ENCODE measurements at places on chromosomes 4 and X.

- peak; percentile 80 for DNase-seq
These were observed 28.1 kb downstream of the BEX3 start for GRCh38 chrX:103404231-103405008.

- no peak for DNase-seq
These were observed 49.7 kb downstream of the MID1IP1 start for GRCh38 chrX:38850807-38851544.

DNA sequence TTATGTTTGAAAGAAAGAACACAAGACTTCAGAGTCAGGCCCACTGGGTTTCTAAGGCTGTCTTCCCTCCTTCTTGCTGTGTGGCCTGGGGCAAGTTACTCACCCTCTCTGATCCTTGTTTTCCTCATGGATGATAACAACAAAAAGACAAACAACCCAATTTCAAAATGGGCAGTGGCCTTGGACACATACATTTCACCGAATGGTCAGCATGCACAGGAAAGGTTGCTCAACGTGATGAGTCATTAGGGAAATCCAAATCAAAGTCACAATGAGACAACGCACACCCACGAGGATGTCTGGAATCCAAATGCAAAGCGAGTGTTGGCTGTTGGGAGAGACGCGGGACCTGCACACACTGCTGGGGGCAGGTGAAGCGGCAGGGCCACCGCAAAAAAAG, 50.8 kb upstream of the PPP2R2C start:
- DNase-seq = no peak

- no peak for DNase-seq
These were observed 248.1 kb downstream of the EVC2 start for GRCh38 chr4:5460106-5460801.

GRCh38 chrX:44068043-44068442, 94.9 kb upstream of the NDP start:
- no peak for DNase-seq

GRCh38 chrX:7082556-7082955, 65.0 kb upstream of the STS start:
- DNase-seq = no peak

- no peak for DNase-seq
These were observed 12.0 kb downstream of the MPP1 start for GRCh38 chrX:154793084-154793795.

DNA sequence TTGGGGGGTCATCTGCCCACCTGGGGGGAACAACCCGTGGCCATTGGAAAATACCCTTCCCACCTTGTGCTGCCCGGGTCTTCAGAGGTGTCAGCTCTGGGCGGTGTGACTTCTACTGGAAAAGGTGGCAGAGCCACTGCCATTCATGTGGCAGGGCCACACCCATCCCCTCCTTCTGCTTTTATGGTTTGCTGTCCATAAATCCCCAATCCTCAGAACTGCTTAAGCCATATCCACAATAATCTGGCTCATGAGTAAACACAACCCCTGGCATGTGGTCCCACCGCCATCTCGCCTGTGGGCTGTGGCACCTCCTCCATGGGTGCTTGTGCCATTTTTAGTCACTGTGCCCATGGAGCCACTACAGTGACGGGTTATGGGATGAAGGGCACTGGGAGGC, 20.6 kb downstream of the SORCS2 start:
- DNase-seq = no peak

DNA sequence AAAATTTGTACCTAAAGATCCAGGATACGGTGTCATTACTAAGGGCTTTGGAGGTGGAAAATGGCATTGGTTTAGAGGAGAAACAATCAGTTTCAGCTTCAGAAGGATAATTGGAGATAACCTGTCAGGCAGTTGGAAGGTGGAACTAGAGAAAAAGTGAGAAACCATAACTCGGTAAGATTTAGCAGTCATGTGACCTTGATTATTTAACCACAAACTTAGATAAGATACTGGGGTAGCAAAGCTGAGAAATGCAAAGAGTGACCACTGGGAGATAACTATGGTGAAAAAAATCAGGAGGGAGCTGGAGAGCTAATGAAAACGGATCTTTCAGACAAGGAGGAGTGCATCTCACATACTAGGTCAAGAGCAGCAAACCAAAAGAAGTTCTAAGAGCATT, 58.3 kb upstream of the SMARCA5 start:
- no peak for DNase-seq

- DNase-seq = no peak
These were observed 14.5 kb downstream of the CISD2 start for GRCh38 chr4:102883278-102883677.

DNA sequence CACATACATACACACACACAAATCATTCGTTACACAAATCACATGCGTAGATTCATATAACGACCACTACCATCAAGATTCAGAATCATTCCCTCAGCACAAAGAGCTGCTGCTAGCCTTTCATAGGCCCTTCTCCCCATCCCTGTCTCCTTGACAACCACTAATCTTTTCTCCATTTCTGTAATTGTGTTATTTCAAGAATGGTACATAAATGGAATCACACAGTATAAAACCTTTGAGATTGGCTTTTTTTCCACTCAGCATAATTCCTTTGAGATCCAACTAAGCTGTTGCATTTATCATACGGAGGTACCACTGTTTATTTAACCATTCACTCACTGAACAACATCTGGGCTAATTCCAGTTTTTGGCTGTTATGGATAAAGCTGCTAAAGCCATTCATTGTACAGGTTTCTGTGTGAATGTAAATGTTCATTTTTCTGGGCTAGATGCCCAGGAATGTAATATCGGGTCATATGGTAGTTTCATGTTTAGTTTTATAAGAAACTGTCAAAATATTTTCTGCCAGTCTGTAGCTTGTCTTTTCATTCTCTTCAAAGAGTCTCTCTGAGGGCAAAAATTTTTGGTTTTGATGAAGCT, 64.1 kb downstream of the USP11 start:
- no peak for DNase-seq

- no peak for DNase-seq
These were observed 9.1 kb upstream of the TBC1D1 start for GRCh38 chr4:37881811-37882210.

DNA sequence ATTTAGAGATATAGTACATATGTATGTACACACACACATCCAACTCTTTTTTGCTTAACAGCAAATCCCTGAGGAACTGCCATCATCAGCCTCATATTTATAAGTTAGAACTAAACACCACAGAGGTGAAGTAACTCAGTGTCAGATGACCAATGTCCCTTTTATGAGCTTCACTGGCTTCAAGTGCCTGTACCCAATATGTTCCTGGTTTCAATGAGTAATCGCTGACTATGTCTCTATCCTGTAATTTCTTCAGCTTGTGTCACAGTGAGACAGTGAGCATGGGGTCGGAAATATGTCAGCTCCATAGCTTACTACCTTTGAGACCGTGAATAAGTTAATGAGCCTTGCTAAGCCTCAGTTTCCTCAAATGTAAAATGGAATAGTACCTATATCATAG, 136.2 kb upstream of the RASGEF1B start:
- DNase-seq = no peak

Measured in SJSA1 (cell line).